ENCODE measurements at places on chromosomes 3 and 15.
A peak's percentile ranks its signal among the peaks of the same experiment; 100 is the strongest.

DNA sequence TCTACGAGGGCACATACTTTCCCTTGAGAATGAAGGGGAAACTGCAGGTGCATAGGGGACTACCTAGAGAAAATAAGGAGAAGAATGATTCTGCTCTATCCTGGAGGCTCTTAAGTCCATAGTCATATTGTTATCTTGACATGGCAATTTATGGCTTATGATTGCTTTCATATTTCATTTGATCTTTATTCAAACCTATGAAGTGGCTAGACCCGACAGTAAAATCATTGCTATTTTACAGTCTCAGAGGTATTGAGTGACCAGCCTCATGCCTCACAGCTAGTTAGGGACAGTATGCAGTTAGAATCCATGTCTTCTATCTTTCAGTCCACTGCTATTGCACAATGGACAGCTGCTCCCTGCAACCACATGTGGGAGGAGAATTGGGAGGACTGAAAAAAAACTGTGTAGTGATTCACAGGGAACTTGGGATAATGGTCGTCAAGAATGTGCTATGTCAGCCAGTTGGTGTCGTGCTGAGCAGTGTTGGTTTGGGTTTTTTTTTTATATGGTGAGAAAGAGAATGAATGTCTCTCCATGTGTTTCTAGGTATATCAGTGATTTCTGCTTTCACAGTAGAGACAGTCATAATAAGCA lies 63.2 kb upstream of the SPPL2A start:
- DNase-seq: no peak

DNA sequence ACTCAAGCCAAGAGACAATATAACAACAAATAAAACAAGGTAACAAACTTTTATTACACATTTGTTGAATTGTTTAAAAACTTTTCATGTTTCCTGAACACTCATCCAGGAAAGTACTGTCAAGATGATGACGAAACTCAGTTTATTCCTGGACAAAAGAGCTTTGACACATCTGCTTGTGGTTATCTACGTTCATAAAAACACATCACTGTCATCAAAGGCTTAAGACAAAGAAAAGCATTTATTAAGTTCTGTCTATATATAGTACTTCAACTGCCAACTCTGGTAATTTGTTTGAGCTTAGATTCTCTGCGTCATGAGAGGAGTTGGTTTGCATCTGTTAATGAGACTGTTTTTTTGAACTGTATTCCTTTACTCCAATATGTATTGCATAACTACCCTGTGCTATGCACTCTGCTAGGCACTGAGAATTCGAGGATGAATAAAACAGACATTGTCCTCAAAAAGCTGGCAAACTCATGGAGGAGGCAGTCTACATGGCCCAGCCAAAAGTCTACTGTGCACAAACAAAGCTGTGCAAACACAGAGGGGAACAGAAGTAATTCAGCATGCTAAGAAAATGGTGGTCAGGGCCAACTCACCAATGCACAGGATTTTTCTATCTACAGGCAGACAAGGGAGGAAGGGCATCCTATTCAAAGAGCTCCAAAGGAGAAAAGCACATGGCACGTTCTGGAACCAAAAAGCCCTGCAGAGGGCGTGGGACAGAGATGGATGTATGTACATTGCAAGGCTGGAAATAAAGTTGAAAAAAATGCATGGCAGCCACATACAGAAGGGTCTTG lies 21.5 kb downstream of the PLD1 start:
- DNase-seq: no peak

- DNase-seq: no peak
Measured at GRCh38 chr3:49255718-49256511, 21.1 kb downstream of the C3orf62 start.

DNA sequence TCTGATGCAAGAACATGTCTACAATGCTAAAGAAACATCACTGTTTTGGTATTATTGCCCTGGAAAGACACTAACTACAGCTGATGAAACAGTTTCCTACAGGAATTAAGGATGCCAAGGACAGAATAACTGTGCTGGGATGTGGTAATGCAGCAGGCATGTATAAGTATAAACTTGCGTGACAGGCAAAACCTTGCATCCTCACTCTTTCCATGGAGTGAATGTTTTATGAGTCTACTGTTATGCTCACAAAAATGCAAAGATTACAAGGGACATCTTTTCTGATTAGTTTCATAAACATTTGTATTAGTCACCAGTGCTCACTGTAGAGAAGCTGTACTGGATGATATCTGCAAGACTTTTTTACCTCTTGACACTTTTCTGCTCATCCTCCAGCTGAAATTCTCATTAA lies 143.6 kb downstream of the NAALADL2 start:
- DNase-seq: no peak

DNA sequence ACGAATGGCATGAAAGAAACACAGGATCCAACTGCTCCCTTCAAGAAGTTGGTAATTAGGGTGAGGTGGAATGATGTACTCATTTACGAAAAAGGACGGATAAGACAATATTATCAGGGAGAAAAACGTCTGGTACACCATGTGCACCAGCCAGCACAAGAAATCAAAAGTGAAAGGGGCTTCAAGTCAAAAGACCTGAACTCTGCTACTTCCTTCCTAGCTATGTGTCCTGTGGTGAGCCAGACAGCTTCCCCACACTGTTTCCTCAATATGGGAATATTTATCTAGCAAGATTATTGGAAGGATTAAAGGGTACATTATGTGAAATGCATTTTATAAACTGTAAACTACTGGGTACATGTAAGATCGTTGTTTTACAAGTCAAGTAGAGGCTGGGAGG lies 33.9 kb downstream of the RAB27A start:
- peak; percentile 75 for DNase-seq

GRCh38 chr3:185722881-185723280 lies 102.0 kb downstream of the IGF2BP2 start:
- DNase-seq: no peak

GRCh38 chr15:27589260-27589659 lies 509.9 kb downstream of the OCA2 start:
- no peak for DNase-seq

GRCh38 chr3:133568294-133569014 lies 5.0 kb upstream of the CDV3 start:
- no peak for DNase-seq

GRCh38 chr15:67085818-67086636 lies 20.6 kb downstream of the SMAD3 start:
- peak; percentile 84 for DNase-seq

DNA sequence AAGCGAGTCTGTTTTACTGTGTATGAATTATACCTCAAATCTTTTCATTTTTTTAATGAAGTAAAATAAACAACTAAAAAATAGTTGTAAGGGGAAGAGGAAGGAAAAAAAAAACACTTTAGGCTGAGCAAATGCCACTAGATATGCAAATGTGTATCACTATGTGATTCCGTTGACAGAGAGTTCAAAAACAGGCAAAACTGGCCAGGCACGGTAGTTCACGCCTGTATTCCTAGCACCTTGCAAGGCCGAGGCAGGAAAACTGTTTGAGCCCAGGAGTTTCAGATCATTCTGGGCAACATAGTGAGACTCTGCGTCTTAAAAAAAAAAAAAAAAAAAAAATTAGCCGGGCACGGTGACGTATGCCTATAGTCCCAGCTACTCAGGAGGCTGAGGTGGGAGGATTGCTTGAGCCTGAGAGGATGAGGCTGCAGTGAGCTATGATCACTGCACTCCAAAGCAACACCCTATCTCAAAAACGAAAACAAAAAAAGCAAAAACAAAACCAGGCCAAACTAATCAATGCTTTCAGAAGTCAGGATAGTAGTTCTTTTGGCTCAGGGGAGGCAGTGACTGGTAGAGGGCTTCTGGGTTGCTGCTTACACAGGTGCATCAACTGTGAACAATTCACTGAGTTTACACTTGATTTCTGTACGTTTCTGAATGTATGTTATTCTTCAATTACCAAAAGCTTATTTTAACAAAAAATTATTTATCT lies 7.4 kb downstream of the PRC1 start:
- DNase-seq: no peak

GRCh38 chr3:170096342-170096741 lies 58.5 kb downstream of the GPR160 start:
- no peak for DNase-seq
